Common myeloid progenitor, CD34-positive (primary cell): ENCODE measurements at places on chromosomes 7 and 10.

DNA sequence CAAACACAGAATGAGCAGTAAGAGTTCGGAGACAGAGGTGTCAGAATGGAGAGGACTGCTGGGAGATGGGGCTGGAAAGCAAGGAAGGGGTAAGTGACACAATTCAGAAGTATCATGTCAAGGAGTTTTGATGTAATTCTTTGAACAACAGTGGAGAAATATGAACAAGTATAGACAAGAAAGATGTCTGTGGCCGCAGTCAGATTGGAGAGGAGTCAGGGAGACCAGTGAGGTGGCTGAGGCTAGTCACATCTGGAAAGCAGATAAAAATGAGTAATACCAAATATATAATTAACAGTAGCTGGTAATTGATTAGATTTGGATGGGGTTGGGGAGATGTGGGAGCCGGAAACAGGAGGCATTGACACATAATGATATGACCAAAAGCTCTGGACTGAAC, 540.9 kb downstream of the SUGCT start:
- no peak overlapping the region for H3K27ac ChIP-seq
- peaks cover 5% of the 10 kb centered on the region for H3K4me1 ChIP-seq
- H3K36me3 ChIP-seq: no peaks in the 10 kb centered on the region
- no peak for DNase-seq
- H3K27me3 ChIP-seq: no peaks in the 10 kb centered on the region

DNA sequence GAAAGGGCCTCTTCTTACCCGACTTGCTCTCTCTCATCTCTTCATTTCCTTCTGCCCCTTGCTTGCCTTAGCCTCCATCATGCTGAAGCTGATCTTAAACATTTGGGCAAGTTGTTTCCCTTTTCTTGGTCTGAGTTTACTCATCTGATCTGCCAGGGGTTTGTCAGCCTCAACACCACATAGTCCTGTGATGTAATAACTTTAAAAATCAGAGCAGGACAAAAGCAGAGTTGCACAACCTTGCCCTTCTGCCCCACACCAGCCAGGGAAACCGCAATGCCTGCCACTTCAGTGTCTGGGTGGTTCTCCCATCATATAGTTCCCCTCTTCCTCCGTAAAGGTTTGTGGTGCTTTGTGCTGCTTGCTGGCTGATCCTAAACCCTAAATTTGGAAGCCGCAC, 9.9 kb upstream of the LIPM start:
- no peak overlapping the region for H3K27ac ChIP-seq
- H3K36me3 ChIP-seq: no peaks in the 10 kb centered on the region
- DNase-seq: peak; percentile 51
- H3K4me1 ChIP-seq: peaks cover 11% of the 10 kb centered on the region
- no peak overlapping the region for H3K4me3 ChIP-seq

DNA sequence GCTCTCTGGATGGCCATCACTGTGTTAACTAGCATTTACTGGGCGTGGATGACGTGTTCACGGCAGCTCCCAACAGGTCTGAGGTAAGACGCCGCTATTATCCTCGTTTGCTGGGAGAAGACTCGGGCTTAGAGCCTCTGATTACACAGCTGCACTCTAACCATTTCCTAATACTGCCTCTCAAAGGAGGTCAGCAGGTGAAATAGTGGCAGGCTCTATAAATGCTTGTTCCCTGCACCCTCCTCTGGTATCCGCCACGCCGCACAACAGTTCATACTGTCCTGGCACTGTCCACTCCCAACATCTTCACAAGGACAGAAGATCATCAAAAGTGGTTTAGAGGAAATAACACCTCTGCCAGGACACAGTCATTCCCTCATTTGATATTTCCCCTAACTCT, 28.3 kb downstream of the HIPK2 start:
- no peaks in the 10 kb centered on the region for H3K36me3 ChIP-seq
- no peak for DNase-seq
- no peaks in the 10 kb centered on the region for H3K27me3 ChIP-seq
- peaks cover 2% of the 10 kb centered on the region for H3K4me1 ChIP-seq
- H3K27ac ChIP-seq: no peak overlapping the region

DNA sequence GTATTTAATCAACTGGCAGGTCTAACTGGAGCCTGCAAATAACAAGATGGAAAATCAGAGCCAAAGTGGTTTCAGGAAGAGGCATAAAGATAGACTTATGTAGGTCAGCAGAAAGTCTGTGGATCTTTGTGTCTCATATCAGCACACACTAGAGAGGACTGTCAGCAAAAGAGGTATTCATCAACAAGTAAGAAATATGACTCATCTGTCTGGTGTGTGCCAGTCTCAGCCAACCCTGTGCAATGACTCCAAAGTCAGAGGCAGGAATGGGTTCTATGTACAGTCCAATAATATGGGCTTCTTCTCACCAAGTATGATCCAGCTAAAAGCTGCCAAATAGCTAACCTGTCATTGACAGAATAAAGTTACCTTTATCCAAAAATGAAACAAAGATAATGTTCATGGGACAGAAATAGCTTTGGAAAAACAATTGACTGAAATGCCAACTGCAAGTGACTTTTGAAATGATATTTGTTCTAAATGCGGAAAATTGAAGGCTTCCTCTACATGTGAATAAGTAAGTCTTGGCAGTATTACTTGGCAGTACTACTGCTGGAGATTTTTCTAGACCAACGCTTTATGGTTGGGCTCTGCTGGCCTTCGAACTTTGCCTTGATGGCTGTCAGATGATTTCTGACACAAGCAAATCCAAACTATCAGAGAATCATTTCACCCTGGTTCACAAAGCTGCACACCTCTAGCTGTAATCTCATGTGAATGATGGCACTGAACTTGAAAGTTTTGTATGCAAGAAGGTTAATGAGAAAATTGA, 272.3 kb upstream of the SEMA3C start:
- no peaks in the 10 kb centered on the region for H3K4me1 ChIP-seq
- no peaks in the 10 kb centered on the region for H3K27me3 ChIP-seq
- no peak overlapping the region for H3K27ac ChIP-seq
- H3K36me3 ChIP-seq: no peaks in the 10 kb centered on the region
- DNase-seq: no peak

- H3K4me3 ChIP-seq: no peak overlapping the region
- H3K27me3 ChIP-seq: no peaks in the 10 kb centered on the region
- no peak overlapping the region for H3K27ac ChIP-seq
- H3K4me1 ChIP-seq: peaks cover 17% of the 10 kb centered on the region
- no peaks in the 10 kb centered on the region for H3K36me3 ChIP-seq
These were observed 136.5 kb upstream of the NAMPT start for GRCh38 chr7:106421181-106421762.

DNA sequence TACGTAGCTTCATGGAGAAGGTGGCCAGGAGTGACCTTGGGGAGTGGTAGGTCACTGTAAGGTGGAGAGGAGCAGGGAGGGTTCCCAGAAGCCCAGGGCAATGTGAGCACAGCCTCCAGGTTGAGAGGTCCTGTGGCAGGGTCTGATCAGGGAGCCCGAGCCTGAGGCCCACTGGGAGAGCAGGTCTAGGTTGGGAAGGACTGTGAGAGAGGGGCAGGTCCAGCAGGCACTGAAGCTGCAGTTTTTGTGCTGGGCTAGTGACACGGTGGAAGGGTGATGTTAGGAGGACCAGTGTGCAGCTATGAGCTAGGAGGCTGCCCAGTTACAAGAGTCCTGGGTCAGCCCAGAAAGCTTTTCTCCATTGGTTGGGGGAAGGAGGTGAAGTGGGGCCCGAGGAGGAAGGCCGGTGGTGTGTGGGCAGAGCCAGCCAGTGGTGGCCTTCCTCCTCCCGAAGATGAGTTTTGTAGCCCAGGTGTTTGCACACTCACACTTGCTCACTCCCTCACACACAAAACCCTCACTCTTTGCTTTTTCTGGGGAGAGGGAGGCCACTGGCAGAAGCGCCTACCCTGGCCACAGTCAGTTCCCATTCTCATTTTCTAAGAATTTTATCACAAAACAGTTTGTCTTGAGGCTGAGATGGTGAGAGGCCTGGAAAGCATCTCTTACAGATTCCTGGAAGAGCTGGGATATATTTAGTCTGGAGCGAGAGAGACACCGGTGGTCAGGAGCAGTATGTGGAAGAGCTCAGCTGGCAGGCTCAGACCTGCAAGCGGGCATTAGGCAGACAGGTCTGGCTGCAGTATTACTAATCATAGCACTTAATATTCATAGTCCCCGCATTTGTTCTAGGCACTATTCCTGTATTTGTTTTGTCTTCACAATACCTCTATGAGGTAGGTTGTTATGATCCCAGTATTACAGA, 57.1 kb downstream of the ZNF467 start:
- peaks cover 25% of the 10 kb centered on the region for H3K36me3 ChIP-seq
- DNase-seq: no peak
- no peaks in the 10 kb centered on the region for H3K27me3 ChIP-seq
- H3K4me1 ChIP-seq: no peaks in the 10 kb centered on the region

DNA sequence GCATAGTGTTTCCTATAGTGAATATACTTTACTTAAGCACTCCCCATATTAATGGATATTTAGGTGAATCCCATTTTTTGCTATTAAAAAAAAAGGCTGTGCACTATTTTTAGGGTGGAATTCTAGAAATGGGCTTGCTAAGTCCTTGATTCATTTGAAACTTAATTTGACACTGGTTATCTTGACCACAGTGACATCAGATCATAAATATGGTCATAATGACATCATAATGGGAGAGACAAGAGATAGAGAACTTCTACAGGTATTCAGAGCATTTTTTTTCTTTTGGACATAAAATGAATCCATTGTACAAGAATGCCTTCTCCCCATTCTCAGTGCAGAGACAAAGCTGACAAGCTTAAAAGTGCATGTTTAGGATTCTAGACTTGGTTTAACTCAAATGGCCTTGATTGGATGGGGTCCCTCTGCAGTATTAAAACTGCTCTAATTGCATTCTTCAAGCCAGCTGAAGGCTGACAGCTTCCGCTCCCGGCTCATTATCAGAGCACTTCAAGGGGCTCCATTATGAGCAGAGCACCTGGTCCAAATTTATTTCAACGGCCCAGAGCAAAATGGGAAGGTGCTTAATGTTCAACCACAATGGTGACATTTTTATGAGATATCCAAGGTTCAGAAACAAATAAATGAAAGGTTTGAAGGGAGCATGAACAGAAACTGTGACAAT, 104.8 kb downstream of the JAZF1 start:
- H3K4me1 ChIP-seq: no peaks in the 10 kb centered on the region
- DNase-seq: no peak
- no peak overlapping the region for H3K27ac ChIP-seq

- H3K27ac ChIP-seq: no peak overlapping the region
- peak; percentile 71 for DNase-seq
- H3K27me3 ChIP-seq: no peaks in the 10 kb centered on the region
These were observed 21.3 kb downstream of the TMEM176B start for GRCh38 chr7:150778738-150779301.
